ENCODE measurements at places on chromosomes 1 and 21.

DNA sequence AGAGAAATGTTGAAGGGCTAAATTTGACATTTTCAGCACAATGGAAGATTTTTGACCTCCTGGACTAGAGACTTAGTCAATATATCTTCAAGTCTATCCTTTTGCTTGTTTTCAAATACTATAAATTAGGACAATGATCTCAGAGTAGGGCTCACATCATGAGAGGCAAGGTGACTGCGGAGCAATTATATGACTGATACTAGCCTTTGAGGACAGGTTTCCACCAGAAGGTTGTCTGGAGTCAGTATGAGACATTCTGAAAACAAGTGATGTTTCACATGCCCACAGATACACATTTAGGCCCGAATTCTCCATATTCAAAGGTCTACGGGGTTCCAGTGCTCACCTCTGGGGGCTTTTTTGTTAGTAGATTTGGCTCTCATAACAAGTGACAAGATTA, 142.3 kb upstream of the SAMSN1 start:
- no peak for DNase-seq

DNA sequence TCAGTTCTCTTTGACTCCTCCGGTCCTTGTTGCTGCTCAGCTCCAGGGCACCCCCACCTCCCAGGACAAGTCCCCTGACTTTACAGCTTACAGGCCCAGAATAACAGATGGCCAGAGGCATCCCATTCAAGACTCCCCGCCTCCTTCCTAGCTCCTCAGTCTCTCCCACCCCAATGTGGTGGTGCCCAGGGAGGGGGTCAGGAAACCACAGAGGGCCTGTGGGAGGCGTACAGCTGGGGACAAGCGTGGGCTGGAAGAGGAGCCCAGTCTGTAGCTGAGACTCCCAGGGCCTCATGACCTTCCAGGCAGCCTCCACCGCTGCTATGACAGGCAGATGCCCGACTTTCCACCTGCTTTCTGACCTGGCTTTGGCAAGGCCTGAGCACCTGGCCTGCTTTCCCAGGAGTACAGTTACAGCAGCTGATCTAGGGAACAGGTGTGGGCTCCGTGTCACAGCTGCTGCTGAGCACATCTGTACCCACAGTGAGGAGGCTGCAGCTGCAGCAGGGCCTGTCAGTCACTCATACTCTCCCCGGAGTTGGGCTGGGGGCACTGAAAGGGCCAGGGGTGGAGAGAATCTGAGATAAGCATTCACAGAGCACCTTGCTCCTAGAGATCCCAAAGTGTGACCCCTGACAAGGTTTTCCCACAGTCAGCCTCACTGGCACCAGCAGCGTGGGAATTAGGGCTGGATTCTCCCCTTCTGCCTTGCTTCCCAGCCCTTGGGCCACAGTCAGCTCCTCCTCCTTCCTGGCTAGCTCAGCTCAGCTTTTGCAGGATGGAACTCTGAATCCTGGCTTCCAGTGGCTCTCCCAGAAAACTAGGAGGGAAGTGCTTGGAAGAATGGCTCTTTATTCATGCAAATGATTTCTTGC, 7.1 kb upstream of the NAV1 start:
- no peak for DNase-seq

GRCh38 chr1:116165572-116165971, 54.4 kb downstream of the MAB21L3 start:
- DNase-seq, result no peak

- DNase-seq, result peak; percentile 54
These were observed 120.7 kb upstream of the KRTAP19-8 start for GRCh38 chr21:31158789-31159581.

DNA sequence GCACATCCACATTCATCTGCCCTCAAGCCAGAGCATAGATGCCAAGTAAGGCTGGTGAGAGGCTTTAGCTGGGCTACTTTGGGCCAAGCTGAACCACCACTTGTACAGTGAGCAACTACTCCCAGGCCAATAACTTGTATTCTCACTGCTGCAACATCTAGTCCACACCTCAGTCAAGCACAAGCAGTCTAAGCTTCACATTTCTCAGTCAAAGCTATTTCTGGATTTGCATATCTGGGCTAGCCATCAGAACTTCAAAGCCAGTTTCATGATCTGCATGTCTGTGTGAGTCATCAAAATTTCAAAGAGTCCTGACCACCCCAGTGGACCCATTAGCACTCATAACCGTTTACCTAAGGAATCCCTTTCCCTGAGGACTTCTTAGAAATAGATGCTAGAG, 77.7 kb upstream of the DIRAS3 start:
- DNase-seq, result no peak

DNA sequence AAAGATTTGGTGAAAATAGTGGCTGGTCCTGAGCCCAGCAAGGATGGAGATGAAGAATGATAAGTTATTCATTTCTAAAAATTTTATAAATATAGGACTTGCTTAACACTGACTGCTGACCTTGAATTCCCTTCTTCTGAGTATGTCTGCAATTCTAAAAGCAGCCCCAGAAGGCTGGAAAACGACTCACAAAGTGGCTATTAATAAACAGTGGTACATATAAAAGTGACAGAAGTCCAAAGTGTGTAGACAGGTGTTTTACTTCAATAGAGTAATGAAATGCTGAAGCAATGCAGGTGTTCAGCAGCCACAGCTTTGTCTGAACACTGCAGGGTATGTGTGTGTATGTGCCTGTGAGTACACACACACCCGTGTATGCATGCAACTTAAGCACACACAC, 219.0 kb upstream of the NRIP1 start:
- DNase-seq, result no peak

DNA sequence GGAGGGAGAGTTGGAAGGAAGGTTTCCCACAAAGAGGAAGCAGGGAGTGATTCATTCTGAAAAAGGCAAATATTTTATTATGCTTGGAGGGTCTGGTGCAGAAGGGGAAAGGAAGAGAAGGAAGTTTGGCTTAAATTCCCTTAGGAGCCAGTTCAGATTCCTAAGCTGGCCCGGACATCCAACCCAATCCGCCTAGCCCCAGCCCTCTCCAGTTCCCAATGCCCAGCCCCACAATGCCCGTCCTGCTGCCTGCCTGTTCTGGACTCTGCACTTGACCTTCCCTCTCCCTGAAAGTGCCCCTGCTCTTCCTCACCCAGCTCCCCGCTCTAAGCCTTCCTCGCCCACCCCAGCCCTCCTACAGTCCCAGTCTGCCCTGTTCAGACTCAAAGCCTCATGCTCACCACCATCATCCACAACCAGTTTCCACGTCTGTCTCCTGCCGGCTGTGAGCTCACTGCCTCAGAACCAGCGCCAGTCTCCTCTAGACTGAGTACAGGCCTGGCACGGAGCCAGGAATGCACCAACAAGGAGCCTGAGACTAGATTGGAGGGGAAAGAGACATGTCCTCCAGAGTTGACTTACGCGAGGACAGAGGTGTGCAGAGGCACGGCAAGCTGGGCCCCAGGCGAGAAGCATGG, 18.9 kb downstream of the CAPN2 start:
- peak; percentile 58 for DNase-seq

GRCh38 chr1:217493290-217493689, 137.6 kb downstream of the GPATCH2 start:
- DNase-seq, result no peak

DNA sequence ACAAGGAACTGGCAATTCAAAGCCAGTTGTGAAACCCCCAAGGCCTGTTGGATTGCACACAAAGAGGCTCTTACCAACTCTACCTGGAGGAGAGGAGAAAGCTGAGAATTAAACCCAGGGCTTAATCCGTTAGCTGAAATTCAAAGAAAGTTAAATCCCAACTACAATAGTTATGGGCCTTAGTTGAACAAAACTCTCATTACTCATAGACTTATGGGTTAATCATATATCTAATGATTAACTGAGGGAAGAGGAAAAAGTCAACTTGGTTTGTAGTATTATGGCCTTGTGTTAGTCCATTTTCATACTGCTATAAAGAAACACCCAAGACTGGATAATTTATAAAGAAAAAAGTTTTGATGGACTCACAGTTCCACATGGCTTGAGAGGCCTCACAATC, 838.2 kb upstream of the ADGRL2 start:
- no peak for DNase-seq

DNA sequence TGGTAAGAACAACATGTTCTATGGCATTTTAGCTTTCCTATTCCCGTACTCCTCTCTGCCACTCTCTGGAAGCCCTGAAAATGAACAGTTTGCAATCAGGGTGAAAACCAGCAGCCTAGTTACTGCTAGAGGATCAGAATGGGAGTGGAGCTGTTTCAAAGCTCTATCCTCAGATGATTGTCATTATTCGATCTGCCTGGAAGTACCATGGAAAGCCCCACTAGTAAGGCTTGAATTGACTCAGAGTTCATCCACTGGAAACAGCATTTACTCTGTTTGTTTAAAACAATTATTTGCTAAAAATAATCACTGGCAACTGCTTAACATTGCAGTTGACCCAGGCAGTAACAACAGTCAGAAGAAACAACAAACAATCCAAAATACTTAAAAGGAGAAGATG, 91.2 kb downstream of the USH2A start:
- no peak for DNase-seq

GRCh38 chr1:191546803-191547202, 611.5 kb upstream of the RGS18 start:
- DNase-seq, result no peak

DNA sequence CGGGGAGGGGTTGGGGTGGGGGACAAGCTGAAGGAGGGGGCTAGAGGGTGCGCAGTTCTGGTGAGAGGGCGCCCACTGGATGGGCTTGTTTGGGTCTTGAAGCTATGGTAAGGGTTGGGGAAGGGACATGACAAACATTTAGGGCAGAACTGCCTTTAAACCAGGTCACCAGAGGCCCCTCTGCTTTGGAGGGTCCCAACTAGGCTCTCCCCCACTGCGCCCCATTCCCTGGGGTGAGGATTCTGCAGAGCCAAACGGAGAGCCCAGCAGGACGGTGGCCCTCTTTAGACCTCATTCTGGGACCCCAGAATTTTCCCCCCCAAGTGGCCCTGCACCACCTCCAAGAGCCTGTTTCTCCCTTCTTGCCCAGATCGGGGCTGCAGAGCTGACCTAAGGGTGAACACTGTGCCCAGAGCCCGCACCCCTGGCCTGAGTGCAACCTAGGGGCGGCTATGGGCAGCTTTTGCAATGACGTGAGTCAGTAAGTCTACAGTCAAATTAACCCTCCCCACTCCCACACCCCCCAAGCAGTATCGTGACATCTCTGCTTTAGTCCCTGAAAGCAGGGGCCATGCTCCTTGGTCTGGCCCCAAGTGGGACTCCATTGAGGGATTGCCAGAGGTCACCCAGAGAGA, 593.8 kb downstream of the MATN1 start:
- DNase-seq, result no peak

DNA sequence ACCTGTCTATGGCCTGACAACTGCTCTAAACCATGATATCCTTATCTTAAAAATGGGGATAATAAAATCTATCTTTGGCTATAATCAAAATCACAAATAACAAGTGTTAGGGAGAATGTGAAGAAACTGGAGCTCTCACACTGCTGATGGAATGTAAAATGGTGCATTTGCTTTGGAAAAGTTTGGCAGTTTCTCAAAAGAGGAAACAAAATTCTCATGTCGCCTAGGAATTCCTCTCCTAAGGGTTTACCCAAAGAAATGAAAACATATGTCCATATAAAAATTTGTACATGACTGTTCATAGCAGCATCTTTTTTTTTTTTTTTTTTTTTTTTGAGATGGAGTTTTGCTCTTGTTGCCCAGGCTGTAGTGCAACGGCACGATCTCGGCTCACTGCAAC, 64.3 kb downstream of the ZNF281 start:
- no peak for DNase-seq

GRCh38 chr1:108865316-108865910, 8.5 kb upstream of the AKNAD1 start:
- DNase-seq, result no peak

DNA sequence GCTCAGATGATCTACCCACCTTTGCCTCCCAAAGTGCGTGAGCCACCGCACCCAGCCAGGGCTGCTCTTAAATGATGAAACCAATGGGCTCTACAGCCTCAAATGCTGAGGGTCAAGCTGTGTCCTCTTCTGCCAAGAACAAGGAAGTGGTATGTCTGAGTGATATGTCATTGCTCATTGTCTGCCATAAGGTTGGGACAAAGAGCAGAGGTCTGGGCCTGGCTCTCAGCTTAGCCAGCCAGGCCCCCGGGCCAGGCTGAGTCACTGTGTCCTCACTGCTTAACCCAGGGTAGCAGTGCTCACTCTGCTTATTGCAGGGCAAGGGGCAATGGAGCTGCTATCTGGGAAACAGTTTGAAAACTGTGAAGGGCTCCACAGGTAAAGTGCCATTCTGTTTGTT, 8.3 kb upstream of the ETS2 start:
- no peak for DNase-seq

DNA sequence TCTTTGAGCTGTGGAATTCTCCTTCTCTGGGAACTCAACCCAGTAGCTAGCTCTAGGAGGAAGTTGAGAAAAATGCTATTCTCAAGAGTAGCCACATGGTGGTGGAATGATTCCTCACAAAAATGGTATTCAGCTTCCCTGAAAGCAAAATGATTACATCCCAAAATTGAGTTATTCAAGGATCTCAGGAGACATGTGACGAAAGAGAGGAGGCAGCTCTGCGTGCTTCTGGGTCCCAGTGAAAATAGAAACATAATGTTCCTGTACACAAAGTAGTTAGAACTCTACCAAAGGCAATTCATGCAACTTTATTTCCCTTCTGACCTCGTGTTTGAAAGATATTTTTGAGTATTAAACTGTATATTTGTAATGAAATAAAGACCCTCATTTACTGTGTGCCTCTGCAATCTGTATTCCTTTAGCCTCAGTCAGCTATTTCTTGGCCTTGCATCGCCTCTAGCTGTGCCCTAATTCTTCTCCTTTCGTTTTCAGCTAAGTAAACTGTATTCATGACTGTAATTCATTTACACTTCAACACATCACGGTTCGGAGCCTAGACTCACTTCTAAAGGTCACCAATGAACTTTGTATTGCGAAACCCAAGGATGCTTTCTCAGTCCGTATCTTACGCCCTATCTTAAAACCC, 167.3 kb downstream of the FASLG start:
- DNase-seq, result peak; percentile 37

DNA sequence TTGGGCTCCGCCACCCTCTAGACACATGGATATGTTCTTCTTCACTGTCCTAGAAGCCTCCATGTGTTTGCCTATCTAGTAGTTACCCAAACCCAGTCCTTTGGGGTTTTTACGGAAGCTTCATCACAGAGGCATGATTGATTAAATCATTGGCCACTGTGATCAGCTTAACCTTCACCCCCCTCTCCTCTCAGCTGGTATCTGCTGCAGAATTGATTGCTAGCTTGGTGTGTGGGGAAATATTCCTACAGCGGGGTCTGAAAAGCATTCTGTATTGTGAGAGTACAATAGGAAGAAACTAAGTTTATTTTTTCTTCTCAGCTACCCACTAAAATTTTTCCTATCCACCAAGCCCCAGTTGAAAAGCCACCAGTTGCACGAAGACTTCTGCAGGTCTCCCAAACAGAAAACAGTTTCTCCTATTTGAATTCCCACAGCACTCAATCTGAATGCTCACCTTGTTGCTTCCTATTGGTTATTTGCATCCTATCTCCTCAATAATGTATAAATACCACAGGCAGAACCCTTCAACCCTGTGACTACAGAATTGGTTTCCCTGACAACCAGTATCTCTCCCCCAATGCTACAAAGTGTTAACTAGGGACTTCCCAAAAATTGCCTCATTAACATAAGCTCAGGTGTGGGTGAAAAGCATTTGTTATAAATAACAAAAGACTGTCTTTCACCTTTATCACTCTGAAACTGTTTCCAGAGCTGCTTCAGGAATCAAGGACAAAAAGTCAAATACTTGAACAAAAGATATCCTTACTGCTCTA, 9.3 kb upstream of the VANGL1 start:
- no peak for DNase-seq

- no peak for DNase-seq
These were observed 48.5 kb upstream of the CHRM3 start for GRCh38 chr1:239337799-239338430.

GRCh38 chr1:115251856-115252255, 86.2 kb downstream of the NGF start:
- no peak for DNase-seq

GRCh38 chr1:209405183-209405814, 178.2 kb upstream of the CAMK1G start:
- no peak for DNase-seq

Data from midbrain (tissue), 1 donor.